H9 (cell line): ENCODE measurements at places on chromosomes 11 and 22.

GRCh38 chr22:29128891-29129807, 56.3 kb downstream of the KREMEN1 start:
- DNase-seq: no peak

GRCh38 chr11:86805873-86806310, 5.5 kb downstream of the PRSS23 start:
- no peak for DNase-seq

DNA sequence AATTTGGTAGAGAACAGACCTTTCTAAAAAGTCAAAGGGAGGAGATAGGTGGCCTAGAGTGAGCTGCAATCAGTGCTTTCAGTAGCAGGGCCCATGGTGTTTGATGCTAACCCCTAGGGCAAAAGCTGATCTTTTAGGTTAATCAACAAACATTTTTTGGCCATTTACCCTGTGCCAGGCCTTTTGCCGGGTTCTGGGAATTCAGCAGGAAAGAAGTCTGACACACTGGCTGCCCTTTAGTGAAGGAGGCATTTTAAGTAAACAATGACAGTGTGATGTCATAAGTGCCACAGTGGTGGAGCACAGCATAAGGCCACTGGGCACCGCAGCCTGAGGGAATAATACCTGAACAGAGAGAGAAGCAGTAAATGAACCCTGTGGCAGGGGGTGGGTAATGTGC, 29.0 kb downstream of the C22orf31 start:
- no peak for DNase-seq

DNA sequence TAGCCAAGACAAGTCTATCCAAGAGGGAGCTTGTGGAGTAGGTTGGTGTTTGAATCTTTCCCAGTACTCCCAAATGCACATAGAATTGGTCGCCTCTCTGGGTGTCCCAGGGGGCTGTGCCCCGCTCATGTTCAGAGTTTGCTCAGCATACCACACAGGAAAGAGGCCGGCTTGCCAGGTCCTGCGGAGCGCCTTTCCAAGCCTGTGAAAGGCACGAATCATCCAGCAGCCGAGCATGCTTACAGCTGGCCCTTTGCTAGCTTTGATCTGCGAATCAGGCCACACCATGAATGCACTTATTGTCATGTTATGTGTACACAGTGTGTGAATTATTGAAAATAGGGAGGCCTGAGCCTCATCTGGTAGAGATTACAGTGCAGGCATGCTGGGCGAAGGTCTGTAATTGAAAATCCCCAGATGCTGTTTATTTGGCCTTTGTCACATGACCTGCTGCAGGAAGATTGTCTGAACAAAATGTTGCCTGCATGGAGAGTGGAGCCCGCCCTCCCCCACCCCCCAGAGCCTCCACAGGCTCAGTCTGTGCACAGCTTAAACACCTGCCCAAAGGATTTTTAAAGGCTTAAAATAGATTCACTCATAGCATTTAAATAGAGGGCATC, 163.3 kb upstream of the RASSF10 start:
- DNase-seq: no peak

GRCh38 chr11:8766043-8766987, 83.7 kb downstream of the RPL27A start:
- DNase-seq: peak; percentile 46

DNA sequence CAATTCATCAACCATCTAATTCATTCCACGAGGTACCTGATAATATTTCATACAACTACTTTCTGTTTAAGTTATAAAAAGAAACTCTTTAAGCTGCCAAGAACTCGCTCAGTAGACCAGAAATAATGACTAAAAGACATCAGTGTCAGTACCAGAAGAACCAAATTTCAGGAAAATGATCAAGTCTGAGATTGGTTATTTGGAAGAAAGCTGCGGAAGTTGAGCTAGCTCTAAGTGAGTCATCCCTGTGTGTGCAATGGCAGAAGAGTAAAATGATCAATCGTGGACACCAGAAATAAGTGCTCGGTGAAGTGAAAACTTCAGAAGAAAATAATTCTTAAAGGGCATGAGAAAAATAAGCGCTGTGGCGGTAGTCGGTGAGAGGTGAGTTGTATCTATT, 933.2 kb upstream of the CHORDC1 start:
- DNase-seq: no peak

DNA sequence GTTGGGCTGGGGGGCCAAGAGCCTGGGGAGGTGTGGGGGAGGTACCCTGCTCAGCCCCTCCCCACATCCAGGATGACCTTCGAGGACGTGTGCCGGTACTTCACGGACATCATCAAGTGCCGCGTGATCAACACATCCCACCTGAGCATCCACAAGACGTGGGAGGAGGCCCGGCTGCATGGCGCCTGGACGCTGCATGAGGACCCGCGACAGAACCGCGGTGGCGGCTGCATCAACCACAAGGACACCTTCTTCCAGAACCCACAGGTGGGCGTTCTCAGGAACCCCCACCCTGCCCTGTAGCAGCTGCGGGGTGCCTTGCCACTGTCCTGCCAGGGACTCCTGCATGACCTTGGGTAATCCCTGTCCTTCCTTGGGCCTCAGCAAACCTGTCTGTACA, 10.0 kb upstream of the MYO7A start:
- DNase-seq: no peak

- DNase-seq: no peak
Measured at GRCh38 chr22:20750461-20751184, 23.3 kb upstream of the SERPIND1 start.
